ENCODE measurements at places on chromosomes 13 and 19.

DNA sequence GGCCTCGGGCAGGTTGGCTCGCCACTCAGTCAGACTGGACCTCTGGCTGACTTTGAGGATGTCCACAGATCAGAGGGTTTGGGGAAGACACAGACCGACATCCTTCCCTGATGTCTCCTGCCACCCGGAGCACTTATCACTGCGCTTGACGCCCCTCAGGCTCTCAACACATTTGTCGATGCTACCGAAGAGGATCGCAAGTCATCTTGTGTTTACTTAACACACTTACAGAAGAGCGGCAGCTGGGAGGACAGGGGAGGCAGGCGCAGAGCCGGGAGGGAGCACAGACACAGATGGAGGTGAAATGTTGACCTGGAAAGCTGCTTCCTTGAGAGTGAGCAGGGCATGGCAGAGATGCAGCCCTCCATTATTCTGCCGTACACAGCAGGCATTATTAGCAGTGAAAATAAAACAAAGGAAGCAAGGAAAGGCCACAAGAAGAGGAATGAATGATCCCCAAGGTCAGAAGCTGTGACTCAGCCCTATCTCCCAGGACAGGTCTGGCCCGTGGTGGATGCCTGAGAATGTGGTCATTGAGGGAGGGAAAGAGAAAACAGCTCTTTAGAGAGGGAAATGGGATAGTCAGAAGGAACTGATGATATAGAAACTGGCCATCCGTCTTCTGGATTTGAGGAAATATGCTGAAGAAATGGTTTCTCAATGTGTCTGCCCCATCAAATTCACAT, 549.5 kb upstream of the ARGLU1 start:
- no peak for DNase-seq

DNA sequence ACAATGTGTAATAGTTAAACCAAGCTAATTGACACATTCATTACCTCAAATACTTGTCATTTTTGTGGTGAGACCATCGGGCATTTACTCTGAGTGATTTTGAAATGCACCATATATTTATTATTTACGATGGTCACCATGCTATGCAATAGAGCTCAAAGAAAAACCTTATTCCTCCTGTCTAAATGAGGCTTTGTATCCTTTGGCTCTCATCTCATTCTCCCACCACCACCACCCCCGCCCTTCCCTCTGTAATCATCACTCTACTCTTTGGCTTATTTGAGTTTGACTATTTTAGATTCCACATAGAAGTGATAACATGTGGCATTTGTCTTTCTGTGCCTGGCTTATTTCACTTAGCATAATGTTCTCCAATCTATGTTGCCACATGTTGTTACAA, 124.9 kb downstream of the CYSLTR2 start:
- DNase-seq: no peak

DNA sequence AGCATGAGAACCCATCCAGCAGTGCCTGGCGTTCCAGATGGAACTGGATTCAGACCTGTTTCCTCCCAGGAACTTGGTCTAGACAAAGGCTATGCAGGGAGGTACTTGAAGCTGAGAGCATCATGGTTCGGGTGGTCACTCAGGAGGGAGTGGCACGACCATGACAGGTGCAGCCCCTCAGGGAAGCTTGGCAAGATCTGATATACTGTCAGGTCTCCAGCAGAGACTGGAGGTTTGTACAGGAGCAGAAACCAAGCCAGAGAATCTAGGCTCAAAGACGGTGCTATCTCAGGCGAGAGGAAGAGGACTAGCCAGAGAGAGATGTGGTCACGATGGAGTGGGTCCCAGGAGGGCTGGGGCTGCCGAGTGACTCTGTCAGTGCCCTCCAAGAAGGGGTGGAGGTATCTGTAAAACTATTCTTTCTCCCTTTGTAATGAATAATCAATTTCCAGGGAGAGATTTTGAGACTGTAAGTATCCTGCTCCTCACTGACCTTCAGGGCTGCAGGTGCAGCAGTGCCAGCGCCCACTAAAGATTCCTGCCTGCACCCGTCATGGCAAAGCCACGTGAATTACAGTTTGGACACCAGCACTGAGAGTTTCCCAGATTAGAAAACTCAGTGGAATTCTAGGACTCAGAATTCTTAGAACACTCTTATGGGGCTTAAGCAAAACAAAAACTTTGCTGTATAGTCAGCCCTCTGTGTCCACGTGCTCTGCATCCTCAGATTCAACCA, 10.2 kb upstream of the DCUN1D2 start:
- DNase-seq: no peak

DNA sequence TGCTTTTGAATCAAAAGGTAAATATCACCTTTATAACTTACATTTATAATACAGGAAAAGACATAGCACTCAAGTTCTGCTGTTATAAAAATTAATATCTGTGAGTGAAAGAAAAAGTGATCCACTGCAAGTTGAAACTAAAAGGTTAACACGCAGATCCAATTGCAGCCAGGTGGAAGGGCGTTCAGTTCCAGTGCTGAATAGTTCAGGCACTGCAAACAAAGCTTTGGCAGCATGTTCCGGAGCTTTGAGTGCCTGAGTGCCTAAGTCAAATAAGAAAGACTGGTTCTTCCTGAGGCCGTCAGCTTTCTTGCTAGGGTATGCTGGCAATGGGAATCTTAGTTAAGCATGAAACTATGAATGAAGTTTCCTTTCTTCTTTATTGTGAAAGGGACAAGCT, 200.3 kb downstream of the LMO7 start:
- no peak for DNase-seq

DNA sequence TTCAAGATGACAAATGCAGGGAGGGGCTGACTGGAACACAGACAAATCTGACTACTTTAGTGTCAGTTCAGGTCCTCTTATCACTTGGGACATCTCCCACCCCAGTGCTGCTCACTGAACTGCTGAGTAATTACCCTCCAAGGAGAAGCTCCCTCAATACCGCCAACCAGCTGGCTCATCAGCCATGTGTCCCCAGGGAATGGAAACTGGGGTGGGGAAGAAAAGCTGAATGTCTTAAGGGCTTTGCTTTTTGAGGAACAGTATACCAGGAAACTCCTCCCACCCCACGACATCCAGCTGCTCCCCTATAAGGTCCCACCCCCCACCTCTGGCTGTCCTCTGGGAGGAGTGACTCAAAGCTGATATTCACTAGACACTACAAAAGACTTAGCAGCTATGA, 2.0 kb downstream of the ZNF823 start:
- no peak for DNase-seq

- no peak for DNase-seq
Observed at GRCh38 chr19:29631450-29631849, 25.4 kb downstream of the POP4 start.

DNA sequence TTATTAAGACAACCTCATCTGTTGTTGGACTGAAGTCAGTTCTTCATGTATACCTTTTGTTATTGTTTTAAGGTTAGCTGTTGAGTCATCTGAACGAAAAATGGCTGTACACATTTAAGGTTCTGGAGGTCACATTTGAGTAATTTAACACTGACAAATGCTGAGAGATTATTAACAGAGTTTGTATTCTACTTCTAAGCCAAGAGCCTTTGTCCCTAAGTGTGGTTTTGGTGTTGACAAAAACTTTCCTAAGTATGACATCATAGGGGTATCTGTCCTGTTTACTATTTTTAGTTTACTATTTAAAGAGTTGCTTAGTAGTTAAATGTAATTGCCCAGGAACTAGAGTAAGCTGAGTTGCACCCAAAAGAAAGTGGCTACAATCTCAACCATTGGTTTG, 71.9 kb downstream of the CDK8 start:
- no peak for DNase-seq

GRCh38 chr19:35127871-35128270, 7.0 kb downstream of the LGI4 start:
- DNase-seq: no peak

GRCh38 chr19:7715671-7716070, 13.7 kb upstream of the FCER2 start:
- no peak for DNase-seq

Data from activated naive CD8-positive, alpha-beta T cell treated with anti-CD3 and anti-CD28 coated beads, Interleukin-2, amount 50 U/mL, for 16 hours (primary cell).